ENCODE measurements at places on chromosomes 12 and 14. TPM values are rescaled to one million over a fixed set of nuclear protein-coding genes. Genes with fewer than 3 reads are reported as not detected.

GRCh38 chr12:38736821-38737220 lies 168.6 kb downstream of the CPNE8 start:
- DNase-seq = no peak

- peak; percentile 77 for DNase-seq
Measured at GRCh38 chr12:575948-576614, 87.2 kb downstream of the NINJ2 start.

DNA sequence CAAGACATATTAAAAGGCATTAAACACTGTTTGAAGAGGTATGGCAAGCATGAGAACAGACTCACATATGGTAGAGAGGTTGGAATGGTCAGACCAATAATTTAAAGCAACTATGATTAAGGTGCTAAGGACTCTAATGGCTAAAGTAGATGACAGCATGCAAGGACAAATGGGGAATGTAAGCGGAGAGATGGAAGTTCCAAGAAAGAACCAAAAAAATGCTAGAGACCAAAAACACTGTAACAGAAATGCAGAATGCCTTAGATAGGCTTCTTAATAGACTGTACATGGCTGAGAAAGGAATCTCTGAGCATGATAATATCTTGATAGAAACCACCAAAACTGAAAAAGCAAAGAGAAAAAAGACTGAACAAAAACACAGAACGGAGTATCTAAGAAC lies 77.4 kb downstream of the RIN3 start:
- DNase-seq = no peak

GRCh38 chr12:94245631-94246383 lies 97.4 kb downstream of the PLXNC1 start:
- no peak for DNase-seq

LYZ gene
- 18.8 TPM for total RNA-seq

GRCh38 chr14:101788016-101788635 lies 26.6 kb downstream of the PPP2R5C start:
- no peak for DNase-seq

DNA sequence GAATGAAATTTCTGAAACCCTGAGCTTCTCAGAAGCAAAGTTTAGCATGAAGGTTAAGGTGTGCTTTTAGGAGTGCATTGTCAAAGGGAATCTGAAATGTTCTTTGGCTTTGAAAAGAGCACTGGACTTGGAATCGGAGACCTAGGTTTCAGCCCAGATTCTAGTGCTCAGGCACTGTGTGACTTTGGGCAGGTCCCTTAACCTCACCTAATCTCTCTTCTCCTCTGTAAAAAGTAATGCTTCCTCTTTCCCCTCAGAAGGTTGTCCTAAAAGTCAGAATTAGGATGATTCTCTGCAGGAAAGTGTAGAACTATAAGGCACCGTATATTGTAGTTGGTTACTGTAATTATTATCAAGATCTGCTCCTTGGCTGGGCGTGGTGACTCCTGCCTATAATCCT lies 38.0 kb upstream of the ELK3 start:
- DNase-seq = no peak

- DNase-seq = peak; percentile 34
Measured at GRCh38 chr12:47881826-47882427, 22.9 kb downstream of the VDR start.

TSPAN19 gene
- total RNA-seq = not detected

DNA sequence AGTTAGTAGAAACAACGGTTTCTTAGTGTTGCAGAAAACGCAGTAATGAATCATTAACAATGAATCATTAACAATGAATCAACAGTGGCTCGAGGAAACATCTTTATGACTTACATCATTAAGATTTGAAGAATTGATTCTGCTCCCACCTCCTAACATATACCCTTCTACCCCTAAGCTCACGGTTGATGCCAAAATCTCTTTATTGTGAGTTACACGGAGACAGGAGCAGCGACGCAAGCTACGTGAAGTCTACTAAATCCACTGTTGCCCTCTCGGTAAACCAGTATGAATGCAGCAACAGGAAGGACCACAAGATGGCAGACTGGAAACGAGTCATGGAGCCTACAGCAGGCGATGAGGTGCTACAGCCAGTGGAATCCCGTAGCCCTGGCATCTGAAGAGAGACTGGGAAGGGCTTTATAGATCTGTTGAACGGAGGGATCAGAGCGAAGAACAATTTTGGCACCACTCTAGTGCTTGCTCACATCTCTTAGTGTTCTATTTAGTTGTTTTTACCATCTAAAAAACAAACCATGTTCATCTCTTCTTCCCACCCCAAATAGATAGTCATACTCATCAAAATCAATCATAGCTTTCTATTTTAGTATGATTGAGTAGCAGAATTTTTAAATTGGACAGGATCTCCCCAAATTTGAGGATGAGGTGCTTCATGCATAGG lies 332.7 kb downstream of the DUSP6 start:
- peak; percentile 84 for DNase-seq

- no peak for DNase-seq
Measured at GRCh38 chr14:34052658-34053014, 101.8 kb upstream of the EGLN3 start.

SERPINA3 gene
- total RNA-seq = 396 TPM

- DNase-seq = no peak
Measured at GRCh38 chr14:85527445-85528035, 2.4 kb upstream of the FLRT2 start.

DNA sequence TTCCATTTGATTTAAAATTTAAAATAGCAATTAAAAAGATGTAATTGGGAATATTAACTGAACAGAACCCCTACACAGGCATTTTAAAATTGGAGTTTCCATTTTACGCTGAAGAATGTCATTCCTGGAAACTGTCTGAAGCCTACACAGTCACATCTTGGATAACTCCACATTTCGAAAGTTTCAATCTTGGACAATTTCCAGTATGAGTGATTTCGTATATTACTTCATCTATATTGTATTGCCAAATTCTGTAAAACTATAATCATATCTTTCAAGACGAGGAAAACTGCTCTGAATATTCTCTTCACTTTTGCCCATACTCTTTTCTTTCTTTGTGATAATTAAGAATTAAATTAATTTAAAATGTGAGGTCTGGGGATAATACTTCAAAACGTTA lies 194.2 kb upstream of the ABCD2 start:
- no peak for DNase-seq

DNA sequence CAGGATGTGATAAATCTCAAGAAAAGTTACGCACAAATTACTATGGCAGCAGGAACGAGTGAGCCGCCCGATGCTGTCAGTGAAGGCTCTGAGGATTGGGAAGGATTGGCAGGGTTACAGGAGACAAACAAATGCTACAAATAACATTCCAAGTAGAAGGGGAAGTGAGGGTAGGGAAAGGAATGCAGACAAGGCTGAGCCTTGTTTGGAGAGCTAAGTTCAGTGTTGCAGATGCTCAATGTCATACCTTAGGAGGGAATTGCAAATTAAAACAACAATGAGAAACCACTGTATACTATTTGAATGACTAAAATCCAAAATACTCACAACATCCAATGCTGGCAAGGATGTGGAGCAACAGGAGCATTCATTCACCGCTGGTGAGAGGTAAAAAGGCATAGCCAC lies 1.3 kb downstream of the CLEC9A start:
- DNase-seq = no peak

- DNase-seq = peak; percentile 18
Measured at GRCh38 chr14:94392510-94392935, 4.1 kb upstream of the SERPINA1 start.

MORN3 gene
- total RNA-seq = not detected

DNA sequence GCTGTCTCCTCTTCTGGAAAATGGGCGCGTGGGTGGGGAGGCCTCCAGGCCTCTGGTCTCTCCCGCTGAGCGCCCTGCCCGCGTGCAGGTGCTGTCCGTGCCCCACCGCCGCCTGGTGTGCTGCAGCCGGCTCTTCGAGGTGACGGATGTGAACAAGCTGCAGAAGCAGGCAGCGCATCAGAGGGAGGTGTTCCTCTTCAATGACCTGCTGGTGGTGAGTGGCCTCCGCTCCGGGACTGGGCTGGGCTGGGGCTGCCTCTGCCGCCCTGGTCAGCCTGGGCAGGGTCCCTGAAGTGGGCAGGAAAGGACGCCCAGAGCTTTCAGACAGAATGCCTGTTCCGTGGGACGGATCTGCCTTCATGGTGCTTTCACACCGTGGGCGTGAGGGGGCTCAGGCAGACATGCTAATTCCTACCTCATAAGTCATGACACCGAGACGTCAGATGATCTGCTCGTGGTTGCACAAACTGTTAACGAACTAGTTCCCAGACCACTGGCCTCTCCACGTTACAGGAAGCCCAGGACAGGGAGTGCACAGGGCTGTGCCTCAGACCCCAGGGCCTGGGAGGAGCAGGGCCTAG lies 50.5 kb downstream of the SLC6A12 start:
- no peak for DNase-seq

RBM19 gene
- 36.3 TPM for total RNA-seq

DNA sequence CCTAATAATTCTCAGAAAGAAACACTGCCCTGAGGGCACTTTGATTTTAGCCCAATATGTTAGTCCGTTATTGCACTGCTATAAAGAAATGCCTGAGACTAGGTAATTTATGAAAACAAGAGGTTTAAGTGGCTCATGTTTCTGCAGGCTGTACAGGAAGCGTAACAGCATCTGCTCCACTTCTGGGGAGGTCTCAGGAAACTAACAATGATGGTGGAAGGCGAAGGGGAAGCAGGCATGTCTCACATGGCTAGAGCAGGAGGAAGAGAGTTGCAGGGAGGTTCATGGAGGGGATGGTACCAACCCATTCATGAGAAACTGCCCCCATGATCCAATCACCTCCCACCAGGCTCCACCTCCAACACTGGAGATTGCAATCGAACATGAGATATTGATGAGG lies 49.4 kb upstream of the RERG start:
- no peak for DNase-seq

GRCh38 chr12:72141381-72141780 lies 130.8 kb upstream of the TRHDE start:
- DNase-seq = no peak

GDF3 gene
- total RNA-seq = not detected

GRCh38 chr12:69988481-69989321 lies 163.7 kb downstream of the MYRFL start:
- DNase-seq = no peak

TSPAN8 gene
- total RNA-seq = 22.1 TPM

CD69 gene
- 4.0 TPM for total RNA-seq

- no peak for DNase-seq
Measured at GRCh38 chr14:90087433-90087832, 25.6 kb downstream of the KCNK13 start.

- DNase-seq = no peak
Measured at GRCh38 chr12:108694812-108695278, 36.5 kb downstream of the CORO1C start.

CCDC175 gene
- not detected for total RNA-seq
